Right atrium auricular region (tissue), 2 donors: ENCODE measurements at places on chromosomes 11 and 22. TPM values are rescaled to one million over a fixed set of nuclear protein-coding genes. Genes with fewer than 3 reads are reported as not detected.
A peak's percentile ranks its signal among the peaks of the same experiment; 100 is the strongest.

The MRGPRX3 gene
- not detected for total RNA-seq

The SERPING1 gene
- total RNA-seq: 210 TPM

The RIC3 gene
- 7.9 TPM for total RNA-seq

The TRIM22 gene
- 12.8 TPM for total RNA-seq

The SEPTIN3 gene
- not detected for total RNA-seq

The CRYBB3 gene
- total RNA-seq: not detected

The MS4A2 gene
- total RNA-seq: 0.93 TPM

- no peak for DNase-seq
These were observed 22.0 kb upstream of the IRAG1 start for GRCh38 chr11:10715571-10715970.

GRCh38 chr22:47192651-47193437 is 430.4 kb downstream of the TBC1D22A start:
- DNase-seq: peak; percentile 50

- DNase-seq: no peak
These were observed 1062.8 kb downstream of the DLG2 start for GRCh38 chr11:84564180-84564866.

DNA sequence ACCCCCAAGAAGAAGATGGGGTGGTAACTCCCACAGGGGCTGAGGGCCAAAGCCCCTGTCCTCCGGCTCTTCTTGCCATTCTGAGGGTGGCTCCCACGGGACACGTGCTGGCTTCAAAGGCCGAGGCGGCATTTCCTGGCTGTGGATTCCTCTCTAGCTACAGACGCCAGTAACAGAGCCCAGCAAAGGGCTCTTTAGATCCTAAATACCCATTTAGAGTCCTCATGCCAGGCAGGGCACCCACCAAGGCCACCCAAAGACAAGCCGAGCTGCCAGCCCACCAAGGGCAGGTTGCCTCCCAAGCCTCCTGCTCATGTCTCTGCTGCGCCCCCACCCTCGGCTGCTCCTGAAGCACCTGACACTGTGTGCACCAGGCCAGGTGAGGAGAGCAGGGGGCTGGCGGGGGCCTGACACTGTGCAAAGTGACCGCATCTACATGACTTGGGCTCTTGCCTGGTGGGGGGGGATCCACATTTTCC is 5.7 kb downstream of the LRFN4 start:
- DNase-seq: no peak

DNA sequence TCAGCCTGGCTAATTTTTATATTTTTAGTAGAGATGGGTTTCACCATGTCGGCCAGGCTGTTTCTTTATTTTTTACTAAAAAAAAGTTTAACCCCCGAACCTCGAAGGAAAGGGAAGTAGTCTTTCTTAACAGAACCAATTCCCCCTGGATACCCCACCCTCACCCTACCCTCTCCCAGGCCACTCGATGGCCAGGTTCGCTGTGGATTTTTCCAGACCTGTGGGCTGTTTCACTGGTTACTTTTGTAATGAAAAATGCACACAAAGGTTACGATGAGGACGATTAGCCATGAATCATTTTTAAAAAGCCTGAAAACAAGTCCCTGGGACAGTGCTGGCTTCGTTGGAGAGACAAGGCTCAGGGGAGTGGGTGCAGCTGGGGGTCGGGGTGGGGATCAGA is 2.5 kb downstream of the TSPO start:
- no peak for DNase-seq

GRCh38 chr11:75911459-75911858 is 96.4 kb downstream of the UVRAG start:
- DNase-seq: no peak

- no peak for DNase-seq
These were observed 875 bp downstream of the TCP11L1 start for GRCh38 chr11:33040033-33040861.

DNA sequence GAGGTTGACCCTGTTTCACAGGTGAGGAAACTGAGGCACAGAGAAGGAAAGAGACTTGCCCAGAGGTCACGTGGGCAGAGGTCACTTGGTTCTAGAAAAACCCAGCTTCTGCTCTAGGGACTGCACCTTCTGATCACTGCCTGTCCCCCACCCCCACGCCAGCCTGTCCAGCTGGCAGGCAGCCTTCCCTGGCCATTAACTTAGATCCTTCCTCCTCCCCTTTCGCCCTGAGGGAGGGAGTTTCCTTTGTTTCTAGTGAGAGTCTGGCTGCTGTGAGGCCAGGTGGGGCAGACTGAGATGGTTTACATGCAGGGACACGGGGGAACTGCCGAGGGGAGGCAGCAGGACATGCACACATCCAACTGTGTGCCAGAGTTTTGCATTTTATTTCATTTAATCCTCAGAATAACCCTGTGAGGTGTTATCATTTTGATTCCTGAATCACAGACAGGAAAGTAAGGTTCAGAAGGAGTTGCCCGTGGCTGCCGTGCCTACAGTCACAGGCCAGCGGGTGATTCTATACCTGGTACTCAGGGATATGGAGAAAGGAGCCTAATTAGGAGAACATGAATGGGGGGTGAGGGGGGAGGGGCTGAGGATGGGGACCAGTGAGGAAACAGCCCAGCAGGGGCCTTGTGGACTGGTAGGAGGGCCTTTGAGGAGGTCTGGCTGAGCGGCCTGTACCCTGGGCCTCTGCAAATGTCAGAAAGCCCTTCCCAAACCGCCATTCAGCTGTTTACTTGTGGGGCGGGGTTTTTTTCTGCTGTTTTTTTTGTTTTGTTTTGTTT is 3.4 kb downstream of the FAM83F start:
- DNase-seq: no peak

DNA sequence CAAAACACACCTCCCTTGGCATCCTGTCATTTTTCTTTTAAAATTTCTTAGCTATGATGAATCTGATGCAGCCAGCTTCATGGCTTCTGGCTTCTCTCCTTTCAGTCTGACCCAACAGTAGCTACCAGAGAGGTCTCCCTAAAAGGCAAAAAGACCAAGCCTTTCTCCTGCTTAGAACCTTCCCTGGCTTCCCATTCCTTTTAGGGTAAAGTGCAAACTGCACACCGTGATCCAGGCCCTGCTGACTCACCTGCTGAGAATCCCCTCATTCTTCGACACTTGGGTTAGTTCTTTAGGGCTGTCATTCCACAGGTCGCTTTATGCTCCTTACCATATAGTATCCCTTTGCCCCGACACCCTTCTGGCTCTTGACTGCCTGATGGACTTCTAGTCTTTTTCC is 362.4 kb downstream of the MIAT start:
- DNase-seq: no peak

DNA sequence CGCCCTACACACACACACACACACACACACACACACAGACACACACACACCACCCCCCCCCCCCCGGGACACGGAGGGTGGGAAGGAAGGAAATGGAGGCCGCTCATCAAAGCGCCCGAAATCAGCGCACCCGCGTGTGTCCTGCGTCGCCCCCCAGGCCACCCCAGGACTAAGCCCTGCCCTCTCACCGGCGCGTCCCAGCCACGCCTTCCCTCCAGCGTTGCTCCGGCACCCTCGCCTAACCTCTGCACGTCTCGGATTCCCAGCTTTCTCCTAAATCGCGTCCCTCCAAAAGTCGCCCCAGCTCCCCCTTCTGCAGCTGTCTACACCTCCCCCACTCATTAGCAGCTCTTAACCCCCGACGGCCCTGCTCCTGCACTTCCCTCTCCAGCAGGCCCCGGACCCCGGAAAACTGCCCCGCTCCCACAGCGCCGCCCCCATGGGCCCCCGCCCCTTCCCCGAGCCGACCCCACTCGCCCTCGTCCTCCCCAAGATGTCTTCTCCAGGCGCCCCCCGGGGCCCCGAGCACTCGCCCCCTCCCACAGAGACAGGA is 557 bp downstream of the PACSIN2 start:
- no peak for DNase-seq
